Germinal center (tissue), 1 donor: ENCODE measurements at places on chromosomes 6 and 20.
A peak's percentile ranks its signal among the peaks of the same experiment; 100 is the strongest.

- no peak for DNase-seq
Observed at GRCh38 chr6:6196762-6197161, 123.7 kb downstream of the F13A1 start.

- no peak for DNase-seq
Observed at GRCh38 chr6:56399250-56399671, 151.9 kb upstream of the COL21A1 start.

DNA sequence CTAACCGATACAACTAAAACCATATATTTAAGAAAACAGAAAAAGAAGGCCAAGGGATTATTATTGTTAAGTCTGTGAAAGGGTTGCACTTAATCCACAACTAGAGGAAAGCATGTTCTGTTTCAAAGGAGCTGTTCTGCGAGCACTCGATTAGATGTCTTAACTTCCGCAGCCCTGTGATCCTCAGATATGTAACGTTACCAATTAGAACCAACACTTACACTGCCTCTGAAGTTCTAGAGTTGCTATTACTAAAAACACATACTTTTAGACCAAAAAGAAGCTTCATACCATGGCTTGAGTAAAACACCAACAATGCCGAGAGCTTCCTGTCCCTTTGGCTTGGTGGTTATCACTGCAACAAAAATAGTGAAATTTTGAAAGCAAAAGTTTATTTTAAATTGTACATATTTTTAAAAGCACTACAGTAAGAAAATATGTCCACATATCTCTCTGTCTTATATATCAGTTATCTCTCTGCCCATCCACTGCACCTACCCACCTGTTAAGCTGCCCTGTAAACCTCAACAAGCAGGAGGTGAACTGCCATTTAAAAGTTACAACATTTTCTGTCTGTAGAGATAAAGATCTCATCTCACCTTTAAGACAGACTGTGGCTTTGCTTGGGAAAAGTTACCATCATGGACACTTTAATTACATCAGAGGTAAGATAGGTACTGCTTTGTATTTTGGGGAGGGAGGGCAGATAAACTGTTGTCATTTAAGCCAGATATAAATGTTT is 7.1 kb upstream of the DUSP22 start:
- DNase-seq = no peak

- DNase-seq = no peak
Observed at GRCh38 chr20:1327241-1327653, 1.7 kb downstream of the SDCBP2 start.

DNA sequence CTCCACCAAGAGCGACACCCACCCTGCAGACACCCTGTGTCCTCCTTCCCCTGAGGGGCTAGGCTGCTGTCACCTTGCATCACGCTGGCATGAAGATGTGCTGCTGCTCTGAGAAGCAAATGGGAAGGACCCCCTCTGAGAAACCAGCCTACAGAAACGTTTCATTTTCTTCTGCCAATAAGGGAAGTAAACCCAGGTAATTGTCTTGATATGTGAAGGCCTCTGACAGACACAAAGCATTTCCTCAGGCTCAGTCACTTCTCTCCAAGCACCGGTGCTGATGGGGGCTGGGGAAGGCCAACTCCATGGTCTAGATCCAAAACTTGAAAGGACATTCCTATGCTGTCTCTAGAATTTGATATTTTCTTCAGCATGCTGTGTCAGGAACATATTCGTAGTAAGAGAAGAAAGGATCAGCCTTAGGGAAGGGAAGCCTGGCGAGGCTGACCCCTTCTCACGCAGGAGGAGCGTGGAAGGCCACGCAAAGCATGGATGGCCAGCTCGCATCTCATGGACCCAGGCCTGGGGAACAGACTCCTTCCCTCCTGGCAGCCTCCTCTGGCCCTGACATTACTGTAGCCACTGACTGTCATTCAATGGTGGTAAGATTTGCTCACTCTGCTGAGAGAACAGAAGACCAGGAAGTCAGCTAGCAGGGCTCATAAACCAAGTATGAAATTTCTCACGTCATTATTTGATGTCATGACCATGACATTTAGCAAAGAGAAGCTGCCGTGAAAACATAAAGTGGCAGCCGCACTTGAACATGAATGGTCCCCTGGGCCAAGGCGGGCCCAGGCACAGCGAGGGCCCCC is 20.4 kb downstream of the ACSS1 start:
- no peak for DNase-seq

DNA sequence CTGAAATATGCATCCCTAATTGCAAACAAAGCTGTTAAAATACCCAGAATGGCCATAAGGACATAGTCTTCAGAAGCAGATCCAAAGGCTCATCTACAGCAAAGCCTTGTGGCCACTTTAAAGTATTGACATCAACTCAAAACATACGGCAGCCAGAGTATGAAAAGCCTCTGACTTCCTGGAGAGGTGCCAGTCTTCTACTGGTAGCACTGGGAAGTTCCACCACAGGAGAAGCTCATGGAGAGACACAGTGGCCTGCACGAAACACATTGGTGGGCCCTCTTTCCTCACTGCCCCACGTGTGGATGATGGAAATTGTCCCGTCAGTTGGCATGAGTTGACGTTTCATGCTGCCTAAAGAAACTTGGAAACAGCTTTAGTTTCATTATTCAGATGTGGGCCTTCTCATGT is 202.6 kb upstream of the HEY2 start:
- no peak for DNase-seq

DNA sequence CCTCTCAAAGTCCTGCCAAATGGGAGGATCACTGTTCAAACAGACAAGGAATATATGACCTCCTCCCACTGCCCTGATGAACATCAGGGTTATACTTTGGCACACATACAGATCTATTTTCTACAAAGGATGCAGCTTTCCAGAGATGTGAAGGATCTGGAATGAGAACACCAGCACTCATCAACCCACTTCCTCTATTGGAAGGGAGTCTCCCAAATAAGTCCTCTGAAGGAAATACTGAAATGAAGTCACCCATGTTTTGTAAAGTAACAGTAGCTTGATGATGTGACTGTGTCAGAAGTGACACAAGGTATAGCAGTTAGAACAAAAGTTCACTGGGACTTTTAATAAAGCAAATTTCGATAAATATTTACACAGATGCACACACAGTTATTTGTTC is 104.9 kb downstream of the OGFRL1 start:
- no peak for DNase-seq

DNA sequence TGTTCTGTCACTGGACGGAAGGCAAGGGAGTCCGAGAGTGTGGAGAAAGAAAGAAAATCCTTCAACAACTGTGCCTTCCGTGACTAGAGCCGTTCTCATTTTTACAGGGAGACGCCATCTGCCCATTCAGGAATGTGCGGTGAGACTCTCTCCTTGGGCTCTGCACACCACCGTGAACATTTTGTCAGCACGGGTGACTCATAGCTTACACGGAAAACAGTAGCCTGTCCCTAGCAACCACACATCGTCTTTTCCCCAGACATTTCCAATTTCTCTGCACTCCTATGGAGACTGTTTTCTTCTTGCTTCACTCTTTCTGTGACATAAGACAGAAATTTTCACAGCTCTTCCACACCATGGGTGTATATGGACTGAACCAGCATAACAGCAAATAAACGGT is 55.1 kb downstream of the TBXT start:
- no peak for DNase-seq

- DNase-seq = no peak
Observed at GRCh38 chr6:167947716-167948115, 49.8 kb upstream of the KIF25 start.

- no peak for DNase-seq
Observed at GRCh38 chr6:107807196-107807811, 16.8 kb downstream of the SCML4 start.

GRCh38 chr6:126786262-126786661 is 332.2 kb upstream of the RSPO3 start:
- no peak for DNase-seq

- no peak for DNase-seq
Observed at GRCh38 chr20:37703035-37703845, 9.4 kb downstream of the CTNNBL1 start.

DNA sequence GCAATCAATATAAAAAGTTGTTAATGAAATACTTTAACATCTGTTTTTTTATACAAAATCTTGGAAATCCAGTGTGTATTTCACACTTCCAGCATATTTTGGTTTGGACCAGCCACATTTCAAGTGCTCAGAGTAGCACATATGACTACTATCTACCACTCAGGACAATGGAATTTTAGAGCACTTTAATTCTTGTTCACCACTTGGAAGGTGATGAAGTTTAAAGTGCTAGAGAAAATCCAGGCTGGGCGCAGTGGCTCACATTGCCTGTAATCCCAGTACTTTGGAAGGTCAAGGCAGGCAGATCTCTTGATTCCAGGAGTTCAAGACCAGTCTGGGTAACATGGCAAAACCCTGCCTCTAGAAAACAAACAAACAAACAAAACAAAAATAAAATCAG is 6.1 kb upstream of the SLC35B3 start:
- DNase-seq = no peak

DNA sequence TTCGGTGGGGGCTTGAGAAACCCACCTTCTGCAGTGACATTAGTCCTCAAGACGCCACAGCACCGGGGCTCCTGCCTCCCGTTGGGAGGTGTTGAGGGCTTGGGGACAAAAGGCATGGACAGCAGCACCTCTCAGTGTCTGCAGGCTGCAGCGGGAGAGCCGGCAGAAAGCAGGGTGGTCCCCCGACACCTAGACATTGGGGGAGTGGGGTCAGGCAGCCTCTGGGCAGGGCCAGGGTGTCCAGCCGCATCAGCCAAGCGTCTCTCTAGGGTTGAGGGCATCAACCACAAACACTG is 264.7 kb downstream of the TAF4 start:
- no peak for DNase-seq

GRCh38 chr20:19633985-19634384 is 124.1 kb upstream of the RIN2 start:
- DNase-seq = no peak

GRCh38 chr6:89758830-89759229 is 60.8 kb downstream of the MDN1 start:
- no peak for DNase-seq

GRCh38 chr20:2658414-2659354 is 5.3 kb downstream of the IDH3B start:
- no peak for DNase-seq

- peak; percentile 38 for DNase-seq
Observed at GRCh38 chr20:18056174-18057100, 1.3 kb downstream of the OVOL2 start.

- DNase-seq = no peak
Observed at GRCh38 chr6:154932515-154933027, 62.5 kb upstream of the TIAM2 start.

GRCh38 chr20:381581-382290 is 1.2 kb downstream of the TRIB3 start:
- peak; percentile 73 for DNase-seq

GRCh38 chr20:34078540-34078939 is 33.5 kb downstream of the EIF2S2 start:
- DNase-seq = no peak

DNA sequence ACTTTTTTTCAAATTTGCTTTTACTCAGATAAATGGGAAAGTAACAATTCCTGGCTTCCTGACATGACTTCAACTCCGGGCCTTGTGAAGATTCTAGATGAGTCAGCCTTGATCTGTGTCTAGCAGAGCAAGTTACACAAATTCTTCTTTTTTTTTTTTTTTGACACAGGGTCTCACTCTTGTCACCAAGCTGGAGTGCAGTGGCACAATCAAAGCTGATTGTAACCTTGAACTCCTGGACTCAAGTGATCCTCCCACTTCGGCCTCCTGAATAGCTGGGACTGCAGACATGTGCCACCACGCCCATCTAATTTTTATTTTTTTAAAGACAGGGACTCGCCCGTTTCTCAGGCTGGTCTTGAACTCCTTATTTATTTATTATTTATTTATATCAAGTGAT is 7.3 kb upstream of the ARHGAP18 start:
- no peak for DNase-seq
